Mesenteric fat pad (tissue), 1 donor: ENCODE measurements at places on chromosomes 12 and 14. TPM values are rescaled to one million over a fixed set of nuclear protein-coding genes. Genes with fewer than 3 reads are reported as not detected.
A peak's percentile ranks its signal among the peaks of the same experiment; 100 is the strongest.

The CCND2 gene
- total RNA-seq = 93.0 TPM

The SLC10A1 gene
- not detected for total RNA-seq

DNA sequence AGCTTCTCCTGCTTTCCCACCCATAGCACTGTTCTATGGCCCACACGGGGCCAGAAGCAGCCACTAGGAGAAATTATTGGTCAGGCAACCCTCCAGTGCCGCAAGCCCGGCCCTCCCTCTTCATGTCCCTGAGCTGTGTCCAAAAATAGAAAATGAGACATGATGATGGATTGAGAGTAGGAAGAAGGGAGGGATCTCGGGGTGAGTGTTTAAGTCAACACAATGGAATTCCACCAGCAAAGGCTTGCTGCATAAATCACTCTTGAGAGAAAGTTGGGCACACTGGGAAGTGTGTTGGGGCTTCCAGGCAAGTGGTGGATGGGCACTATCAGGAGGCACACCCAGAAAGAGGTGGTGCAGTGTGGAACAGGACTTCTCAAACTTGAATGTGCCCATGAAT is 94.2 kb downstream of the LLPH start:
- DNase-seq = no peak

The SCN8A gene
- 1.2 TPM for total RNA-seq

DNA sequence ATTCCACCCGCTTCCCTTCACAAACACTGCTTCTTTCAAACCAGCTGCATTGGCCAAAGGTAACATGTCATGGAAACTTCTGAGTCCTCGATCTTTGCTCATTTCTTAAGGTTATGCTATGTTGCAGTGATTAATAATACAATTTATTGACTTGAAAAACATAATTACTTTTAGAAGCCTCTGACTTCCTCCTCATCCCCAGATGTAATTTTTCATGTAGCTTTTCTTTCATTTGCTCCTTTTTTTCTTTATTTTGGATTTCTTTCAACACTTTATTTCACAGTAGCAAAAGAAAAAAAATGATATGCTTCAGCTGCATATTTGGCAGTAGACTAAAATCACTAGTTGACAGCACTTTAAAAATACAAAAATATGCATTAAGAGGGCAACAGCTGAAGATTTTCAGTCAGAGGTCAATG is 116.2 kb downstream of the LRRIQ1 start:
- DNase-seq = no peak

The CABP1 gene
- 5.5 TPM for total RNA-seq

GRCh38 chr14:104281768-104282301 is 143.4 kb downstream of the KIF26A start:
- DNase-seq = peak; percentile 80

DNA sequence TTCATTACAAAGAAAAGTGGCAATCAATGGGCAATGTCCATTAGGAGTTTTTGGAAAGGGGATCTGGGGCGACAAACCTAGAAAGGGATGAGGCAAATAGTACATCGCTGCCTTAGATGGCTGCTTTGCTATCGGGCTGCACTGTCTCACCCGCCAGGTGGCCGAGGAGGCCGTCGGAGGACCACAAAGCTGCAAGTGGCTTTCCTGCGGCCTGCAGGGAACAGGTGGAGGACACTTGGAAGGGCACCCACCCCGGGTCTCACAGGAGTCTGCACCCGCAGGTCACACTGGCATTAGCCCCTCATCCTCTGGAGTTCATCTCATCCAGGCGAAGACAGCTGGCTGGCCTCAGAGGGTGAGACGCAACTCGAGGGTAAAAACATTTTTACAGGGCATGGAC is 1392.5 kb downstream of the AACS start:
- no peak for DNase-seq

The HSPB8 gene
- 66.4 TPM for total RNA-seq

DNA sequence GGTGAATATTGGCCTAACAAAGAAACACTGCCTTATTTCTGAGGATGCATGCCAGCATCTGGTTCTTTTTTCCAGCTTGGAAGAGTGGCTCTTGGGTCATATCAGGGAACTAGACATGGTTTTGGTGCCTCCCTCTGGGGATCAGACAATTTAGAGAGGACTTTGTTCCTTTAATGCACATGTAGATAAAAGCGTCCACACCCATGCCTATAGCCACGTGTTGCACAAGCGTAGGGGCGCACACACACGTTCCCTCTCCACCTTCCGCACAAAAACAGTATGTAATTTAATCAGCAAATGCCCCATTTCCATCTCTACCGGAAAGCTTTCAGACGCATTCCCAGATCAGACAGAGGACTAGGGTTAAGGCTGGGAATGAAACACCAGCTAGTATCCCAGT is 61.7 kb upstream of the RIC8B start:
- no peak for DNase-seq

The TAS2R8 gene
- total RNA-seq = not detected

- peak; percentile 81 for DNase-seq
Measured at GRCh38 chr12:57720606-57721595, 17.6 kb downstream of the AGAP2 start.

The ADAM21 gene
- 0.13 TPM for total RNA-seq

The CLEC1A gene
- 7.7 TPM for total RNA-seq

The DLK1 gene
- total RNA-seq = not detected

DNA sequence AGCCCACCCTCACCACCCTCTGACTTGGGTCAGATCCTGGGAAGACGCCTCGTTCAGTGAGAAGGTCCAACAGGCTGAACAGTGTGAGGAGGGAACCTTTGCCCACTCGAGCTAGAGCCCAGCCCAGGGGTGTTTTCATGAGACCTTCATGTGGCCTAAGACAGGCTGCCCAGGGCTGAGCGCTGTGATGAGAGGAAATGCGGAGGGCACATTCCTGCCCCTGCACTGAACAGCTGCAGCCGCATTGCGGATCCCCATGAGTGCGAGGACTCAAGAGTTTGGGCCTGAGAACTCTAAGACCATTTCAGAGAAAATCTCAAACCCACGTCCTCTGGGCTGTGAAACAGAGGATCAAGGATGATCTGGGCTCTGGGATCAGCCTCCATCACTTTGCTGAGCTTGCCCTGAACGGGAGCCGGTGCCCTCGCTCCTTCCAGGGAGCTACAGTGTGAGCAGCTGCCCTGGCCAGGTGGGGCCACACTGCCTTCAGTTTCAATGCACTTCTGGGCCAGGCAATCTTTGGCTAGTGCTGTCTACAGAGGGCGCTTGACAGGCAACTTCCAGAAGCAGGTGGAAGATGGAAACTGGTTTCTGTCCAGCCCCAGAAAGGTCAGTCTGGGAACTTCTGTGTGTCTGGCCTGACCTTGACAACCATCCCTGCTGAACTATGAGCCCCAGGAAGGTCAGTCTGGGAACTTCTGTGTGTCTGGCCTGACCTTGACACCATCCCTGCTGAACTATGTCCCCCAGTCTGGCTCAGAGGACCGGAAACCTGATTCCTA is 43.5 kb upstream of the P2RX7 start:
- peak; percentile 84 for DNase-seq

- DNase-seq = no peak
Measured at GRCh38 chr14:77439861-77440260, 16.5 kb upstream of the NOXRED1 start.

The INF2 gene
- 160 TPM for total RNA-seq

GRCh38 chr12:107778383-107779025 is 4.0 kb downstream of the ASCL4 start:
- no peak for DNase-seq

DNA sequence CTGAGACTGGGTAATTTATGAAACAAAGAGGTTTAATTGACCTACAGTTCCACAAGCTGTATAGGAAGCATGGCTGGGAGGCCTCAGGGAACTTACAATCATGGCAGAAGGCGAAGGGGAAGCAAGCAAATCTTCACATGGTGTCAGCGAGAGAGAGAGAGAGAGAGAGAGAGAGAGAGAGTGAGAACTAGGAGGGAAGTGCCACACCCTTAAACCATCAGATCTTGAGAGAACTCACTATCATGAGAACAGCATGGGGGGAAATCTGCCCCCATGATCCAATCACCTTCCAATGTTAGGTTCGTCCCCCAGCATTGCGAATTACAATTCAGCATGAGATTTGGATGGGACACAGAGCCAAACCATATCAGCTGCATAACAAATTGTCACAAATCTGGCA is 96.7 kb downstream of the CHST11 start:
- no peak for DNase-seq

- DNase-seq = no peak
Measured at GRCh38 chr12:63955831-63956666, 111.5 kb downstream of the SRGAP1 start.

DNA sequence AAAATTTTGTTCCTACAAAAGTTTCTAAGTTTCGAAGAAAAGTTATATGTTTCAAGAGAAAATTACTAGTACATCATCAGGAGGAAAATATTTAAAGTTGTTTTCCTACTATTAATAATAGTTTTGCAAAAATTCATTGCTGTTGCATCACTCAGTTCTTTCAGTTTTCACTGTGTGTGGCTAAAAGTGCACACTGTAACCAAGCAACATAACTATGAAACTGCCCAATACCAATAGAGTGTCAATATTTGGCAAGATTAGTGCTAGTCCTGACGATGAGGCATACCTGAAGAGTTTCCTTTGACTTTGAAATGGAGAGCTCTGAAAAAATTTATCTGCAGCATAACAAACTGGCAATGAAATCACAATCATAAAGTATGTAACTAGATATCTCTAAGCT is 194.3 kb downstream of the CPNE8 start:
- no peak for DNase-seq

DNA sequence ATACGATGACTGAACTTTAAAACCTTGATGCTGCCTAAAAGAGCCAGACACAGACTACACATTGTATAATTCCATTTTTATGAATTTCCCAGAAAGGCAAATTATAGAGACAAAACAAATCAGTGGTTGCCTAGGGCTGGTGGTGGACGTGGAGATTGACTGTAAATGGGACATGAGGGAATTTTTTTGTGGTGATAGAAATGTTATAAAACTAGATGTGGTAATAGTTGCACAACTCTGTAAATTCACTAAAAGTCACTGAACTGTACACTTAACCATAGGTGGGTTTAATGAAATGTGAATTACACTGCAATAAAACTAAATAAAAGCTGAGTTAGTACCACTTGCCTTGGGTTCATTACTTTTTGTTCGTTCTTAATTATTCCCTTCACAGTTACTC is 72.1 kb downstream of the PLEKHA5 start:
- DNase-seq = no peak

DNA sequence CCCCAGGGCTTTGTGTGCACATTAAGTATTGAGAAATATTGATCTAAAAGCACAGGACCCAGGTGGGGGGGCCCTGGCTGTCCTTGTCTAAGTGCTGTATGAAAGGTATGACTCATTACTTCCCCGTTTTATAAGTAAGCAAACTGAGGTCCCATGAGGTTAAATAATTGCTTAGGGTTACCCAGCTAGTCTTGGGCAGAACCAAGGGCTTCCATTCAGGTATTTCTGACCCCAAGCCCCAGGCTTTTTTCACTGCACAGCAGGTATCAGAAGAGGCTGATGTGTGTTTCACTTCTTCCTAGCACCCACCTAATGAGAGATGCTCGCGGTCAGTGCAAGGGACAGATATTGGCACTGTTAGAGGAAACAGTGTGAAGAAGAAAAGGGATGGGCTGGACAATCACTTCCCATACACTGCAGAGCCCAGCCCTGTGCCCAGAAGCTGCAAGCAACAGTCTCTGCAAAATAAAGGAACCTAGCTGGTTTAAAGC is 4.7 kb upstream of the TC2N start:
- DNase-seq = no peak

The CDK2 gene
- total RNA-seq = 21.4 TPM

The CAPZA3 gene
- total RNA-seq = not detected

- no peak for DNase-seq
Measured at GRCh38 chr14:89915114-89915878, 39.2 kb downstream of the EFCAB11 start.

GRCh38 chr14:51652168-51653078 is 713 bp downstream of the FRMD6 start:
- no peak for DNase-seq

DNA sequence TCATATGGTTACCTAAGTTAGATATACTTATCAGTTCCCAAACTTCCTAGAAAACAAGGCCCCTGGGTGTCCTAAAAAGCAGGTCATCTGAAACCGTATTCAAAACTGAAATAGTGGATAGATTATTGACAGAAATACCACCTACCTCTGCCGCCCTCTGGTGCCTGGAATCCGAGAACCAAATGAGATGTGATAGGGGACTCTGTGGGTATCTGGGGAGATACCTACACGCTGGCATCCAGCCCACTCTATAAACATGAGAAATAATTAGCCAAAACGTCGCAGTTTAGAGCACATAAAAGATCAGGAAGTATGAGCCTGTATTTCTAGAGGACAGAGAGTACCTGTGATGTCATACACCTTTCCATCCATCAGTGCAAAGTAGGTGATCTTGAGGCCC is 4.4 kb downstream of the ORMDL2 start:
- no peak for DNase-seq

The CCDC85C gene
- total RNA-seq = 5.2 TPM

- no peak for DNase-seq
Measured at GRCh38 chr14:64733899-64734298, 29.7 kb downstream of the PLEKHG3 start.

- DNase-seq = no peak
Measured at GRCh38 chr12:47894068-47894467, 10.7 kb downstream of the VDR start.

The SMOC1 gene
- 0.93 TPM for total RNA-seq

The NKX2-8 gene
- total RNA-seq = not detected

DNA sequence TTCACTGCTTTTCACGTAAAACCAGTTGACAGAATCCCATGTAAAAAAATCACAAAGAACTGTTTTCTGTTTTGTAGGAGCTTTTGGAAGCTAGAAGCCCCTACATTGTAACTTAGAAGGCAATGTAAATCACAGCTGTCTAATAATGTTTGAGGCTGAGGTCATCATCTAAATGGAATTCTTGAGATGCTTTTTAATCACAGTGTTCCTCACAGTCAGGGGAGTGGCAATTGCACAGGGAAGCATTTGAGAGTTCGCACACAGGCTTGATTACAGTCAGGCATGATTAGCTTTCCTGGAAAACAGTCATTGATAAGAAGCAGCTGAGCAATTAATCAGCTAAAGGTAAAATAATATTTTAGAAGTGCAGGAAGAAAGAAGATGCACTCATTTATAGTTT is 2.9 kb downstream of the SLC17A8 start:
- no peak for DNase-seq

DNA sequence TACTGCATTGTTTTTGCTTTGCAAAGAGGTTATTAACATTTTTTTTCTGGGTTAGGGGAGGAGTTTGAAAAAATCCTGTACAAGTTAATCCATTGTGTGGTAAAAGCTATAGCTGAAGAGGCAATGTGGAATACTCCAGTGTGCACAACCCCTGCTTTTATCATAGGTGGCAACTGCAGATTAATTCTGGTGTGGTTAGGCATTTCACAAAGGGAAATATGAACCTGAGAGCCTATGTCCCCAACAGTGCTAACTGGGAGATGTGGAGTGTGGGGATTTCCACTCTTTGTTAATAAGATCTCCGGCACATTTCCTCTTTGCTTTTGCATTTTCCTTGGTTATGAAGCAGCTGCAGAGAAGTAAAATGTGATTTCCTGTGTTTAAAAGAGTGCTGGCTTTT is 33.6 kb downstream of the PRORP start:
- no peak for DNase-seq
